ENCODE measurements at places on chromosomes 7 and 10.

DNA sequence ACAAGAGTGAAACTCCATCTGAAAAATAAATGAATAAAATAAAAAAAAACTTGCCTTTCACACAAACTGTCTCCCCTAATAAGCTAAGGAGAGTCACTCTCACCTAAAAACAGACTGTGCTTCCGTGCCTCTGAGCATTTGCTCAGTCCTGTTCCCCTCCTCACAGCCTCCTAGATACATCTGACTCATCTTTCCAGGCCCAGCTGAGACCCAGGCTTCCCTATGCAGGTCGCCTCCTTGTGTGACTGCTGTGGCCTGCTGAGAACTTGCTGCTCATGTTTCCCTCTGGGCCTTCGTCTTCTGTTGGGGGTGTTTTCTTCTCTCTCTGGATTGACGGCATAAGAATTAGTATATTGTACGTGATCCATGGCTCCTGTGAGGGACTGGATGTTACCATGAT is 777.7 kb downstream of the LRMDA start:
- DNase-seq: no peak

GRCh38 chr7:51067258-51067657 is 249.4 kb downstream of the COBL start:
- no peak for DNase-seq

DNA sequence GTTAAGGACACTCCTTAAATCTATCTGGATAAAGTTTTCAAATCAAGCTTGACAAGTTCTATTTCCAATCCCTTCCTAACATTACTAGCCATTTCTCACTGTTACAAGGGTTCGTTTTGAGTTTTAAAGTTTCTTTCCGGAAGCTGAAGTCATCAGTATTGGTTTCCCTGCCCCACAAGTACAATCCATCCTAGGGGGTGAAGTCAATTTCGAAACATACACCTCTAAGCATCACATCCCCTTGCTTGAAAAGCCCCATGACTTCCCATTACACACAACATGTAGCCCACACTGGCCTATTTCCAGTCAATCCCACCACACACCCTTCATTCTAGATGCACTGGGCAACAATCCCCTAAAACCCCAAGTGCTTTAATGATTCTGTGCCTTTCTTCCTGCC is 13.0 kb downstream of the DPY19L1 start:
- no peak for DNase-seq

- DNase-seq: no peak
Observed at GRCh38 chr10:103991393-103992128, 24.6 kb downstream of the SLK start.

GRCh38 chr7:54796853-54797252 is 37.8 kb upstream of the SEC61G start:
- no peak for DNase-seq

GRCh38 chr10:61464461-61465170 is 11.4 kb upstream of the TMEM26 start:
- no peak for DNase-seq

- no peak for DNase-seq
Observed at GRCh38 chr7:125833839-125834238, 904.2 kb upstream of the POT1 start.

- DNase-seq: peak; percentile 50
Observed at GRCh38 chr7:8277394-8277982, 15.5 kb upstream of the ICA1 start.

GRCh38 chr10:33155720-33156638 is 178.5 kb downstream of the NRP1 start:
- DNase-seq: peak; percentile 59

- DNase-seq: no peak
Observed at GRCh38 chr7:34728156-34728555, 70.1 kb downstream of the NPSR1 start.
